Naive thymus-derived CD4-positive, alpha-beta T cell (primary cell): ENCODE measurements at places on chromosomes 4 and X. TPM values are rescaled to one million over a fixed set of nuclear protein-coding genes. Genes with fewer than 3 reads are reported as not detected.

- DNase-seq = peak; percentile 70
Measured at GRCh38 chr4:158670975-158671664, 567 bp downstream of the C4orf46 start.

GRCh38 chr4:79212311-79212710, 113.5 kb downstream of the NAA11 start:
- DNase-seq = no peak

DNA sequence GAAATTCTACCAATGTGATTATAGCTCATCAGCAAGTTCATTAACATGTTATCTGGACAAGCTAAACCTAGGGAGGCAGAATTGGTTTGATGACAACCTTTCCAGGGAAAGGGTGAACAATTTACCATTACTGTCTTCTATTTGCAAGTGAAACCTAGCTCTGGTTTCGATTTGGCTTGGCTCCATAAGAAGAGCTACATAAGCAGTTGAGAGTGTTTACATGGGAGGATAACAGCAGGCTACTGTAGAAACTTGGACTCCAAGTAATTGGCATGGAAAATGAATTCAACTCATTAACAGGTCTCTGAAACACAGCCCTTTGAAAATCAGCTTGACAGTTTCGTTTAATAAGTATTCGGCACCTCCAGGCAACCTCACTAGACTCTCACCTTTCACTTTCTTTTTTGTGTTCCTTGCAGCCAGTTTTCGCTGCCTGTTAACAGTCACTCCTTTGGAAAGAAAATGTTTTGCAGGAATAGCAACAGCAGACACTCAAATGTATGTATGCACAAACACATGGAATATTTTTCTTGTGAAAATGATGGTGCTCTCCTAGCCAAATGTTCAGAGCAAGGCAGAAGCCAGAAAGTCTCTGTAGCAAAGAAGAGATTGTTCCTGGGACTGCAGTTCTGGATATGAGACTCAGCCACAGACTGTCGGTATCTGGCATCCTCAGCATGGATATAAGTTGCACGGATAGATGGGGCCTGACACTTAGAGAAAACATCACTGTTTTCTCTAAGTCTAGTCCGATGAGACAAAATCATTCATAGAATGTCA, 27.5 kb downstream of the POU3F4 start:
- DNase-seq = no peak

DNA sequence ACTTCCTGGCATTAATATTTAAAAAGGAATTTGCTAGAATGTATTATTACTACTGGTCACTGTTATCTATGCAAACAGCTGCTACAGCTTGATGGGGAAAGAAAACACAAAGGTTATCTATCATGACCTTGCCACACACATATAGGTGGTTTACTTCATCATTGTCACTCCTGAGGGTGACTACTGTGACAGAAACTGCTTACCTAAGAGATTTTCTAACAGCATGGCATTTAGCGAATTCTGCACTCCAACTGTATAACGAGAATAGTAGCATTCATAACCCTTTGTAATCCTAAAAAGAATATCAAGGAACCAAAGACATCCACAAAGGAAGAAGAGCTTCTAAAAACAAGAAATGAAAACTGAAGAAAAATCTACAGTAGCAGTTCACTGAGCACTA, 74.6 kb upstream of the SPOCK3 start:
- DNase-seq = no peak

DNA sequence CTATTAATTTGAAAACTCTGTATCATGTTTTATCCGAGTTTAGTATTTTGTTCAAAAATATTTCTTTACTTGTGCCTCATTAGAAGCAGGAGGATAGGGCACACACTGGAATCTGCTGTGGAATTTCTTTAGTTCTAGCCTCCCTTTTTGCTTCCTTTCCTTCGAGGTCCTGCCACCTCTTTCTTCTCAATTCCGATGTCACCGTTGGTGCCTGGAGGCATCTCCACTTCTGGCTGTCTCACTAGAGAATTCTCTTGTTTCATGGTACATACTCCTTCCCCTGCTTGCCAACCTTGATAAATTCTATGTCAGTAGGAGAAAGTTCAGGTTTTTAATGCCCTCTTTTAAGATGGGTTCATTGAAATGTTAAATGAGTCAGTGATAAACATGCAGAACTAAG, 140.1 kb downstream of the ANK2 start:
- DNase-seq = no peak

GRCh38 chr4:137998666-137999429, 243.3 kb downstream of the SLC7A11 start:
- DNase-seq = no peak

DNA sequence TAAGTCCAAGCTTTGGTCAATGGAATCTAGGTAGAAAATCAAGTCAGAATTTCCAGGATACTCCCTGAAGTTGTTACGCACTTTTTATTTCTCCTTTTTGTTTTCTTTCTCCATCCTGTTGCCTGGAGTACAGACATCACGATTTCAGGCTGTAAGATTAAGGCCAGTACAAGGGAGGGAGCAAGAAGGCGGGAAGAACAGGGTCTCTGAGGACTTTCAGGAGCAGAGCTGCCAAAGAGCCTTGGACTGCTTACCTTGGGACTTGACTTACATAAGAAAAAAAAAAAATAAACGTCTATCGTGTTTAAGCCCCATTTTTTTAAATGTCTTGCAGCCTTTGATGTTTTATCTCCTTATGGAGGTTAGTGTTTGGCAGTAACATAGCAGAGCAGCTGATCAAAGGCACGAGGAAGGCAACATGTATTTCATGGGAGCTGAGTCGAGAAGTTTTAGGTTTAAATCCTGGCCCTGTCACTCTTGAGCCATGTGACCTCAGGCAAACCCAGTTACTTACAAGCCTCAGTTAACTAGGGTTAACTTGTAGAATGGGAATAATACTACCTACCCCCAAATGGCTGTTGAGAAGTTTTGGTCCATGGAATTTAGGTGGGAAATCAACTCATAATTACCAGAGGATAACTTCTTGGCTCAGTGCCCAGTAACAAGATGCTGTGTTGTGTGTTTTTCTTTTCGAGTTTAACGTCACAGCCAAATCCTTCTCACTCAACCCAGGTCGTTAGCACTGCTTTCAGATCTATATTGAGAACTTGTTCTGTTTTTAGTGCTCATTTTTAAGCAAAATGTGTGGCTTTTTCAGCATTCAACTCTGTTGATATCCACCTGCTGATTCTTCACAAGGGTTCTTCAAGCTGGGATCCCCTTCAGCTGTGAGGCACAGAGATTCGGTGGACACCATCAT, 106.8 kb downstream of the CLNK start:
- no peak for DNase-seq

DNA sequence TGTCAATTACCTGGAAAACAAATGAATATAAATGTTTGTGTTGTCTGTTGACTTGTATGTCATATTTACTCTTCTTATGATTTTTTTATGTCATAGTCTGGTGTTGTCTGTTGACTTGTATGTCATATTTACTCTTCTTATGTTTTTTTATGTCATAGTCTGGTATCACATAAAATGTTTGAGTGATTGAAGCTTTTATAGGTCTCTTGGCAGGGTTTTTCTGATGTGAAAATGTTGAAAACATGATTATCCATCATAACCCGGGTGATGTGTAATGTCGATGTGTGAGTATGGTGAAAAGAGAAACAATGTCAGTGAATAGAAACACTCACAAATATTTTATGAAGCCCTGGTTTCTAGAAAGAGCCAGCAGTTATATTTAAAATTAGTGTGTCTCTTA, 335.7 kb downstream of the BMPR1B start:
- no peak for DNase-seq

DNA sequence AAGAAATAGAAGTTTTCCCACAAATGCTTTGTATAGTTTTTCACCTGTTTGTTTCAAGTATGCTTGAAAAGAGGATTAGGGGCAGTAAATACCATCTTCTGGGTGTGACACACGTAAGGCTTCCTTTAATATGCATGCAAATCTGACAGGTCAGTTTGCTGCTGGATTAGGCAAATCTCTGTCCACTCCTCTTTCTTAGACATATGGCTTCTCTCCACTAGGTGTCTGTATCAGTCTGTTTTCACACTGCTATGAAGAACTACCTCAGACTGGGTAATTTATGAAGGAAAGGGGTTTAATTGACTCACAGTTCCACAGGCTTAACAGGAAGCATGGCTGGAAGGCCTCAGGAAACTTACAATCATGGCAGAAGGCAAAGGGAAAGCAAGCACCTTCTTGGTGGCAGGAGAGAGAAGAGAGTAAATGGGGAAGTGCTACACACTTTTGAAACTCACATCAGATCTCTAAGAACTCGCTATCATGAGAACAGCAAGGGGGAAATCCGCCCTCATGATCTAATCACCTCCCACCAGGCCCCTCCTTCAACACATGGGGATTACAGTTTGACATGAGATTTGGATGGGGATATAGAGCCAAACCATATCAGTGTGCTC, 66.9 kb downstream of the TAB3 start:
- DNase-seq = no peak

- no peak for DNase-seq
Measured at GRCh38 chr4:74420863-74421262, 24.1 kb upstream of the AREG start.

GRCh38 chrX:20271730-20272129, 5.0 kb upstream of the RPS6KA3 start:
- no peak for DNase-seq

- DNase-seq = no peak
Measured at GRCh38 chr4:11261066-11261850, 167.4 kb downstream of the HS3ST1 start.

GRCh38 chr4:3233391-3234071, 15.4 kb upstream of the MSANTD1 start:
- DNase-seq = no peak

GRCh38 chr4:142817442-142817841, 28.7 kb downstream of the INPP4B start:
- DNase-seq = peak; percentile 5

GRCh38 chr4:84389406-84389805, 109.7 kb downstream of the NKX6-1 start:
- no peak for DNase-seq

- no peak for DNase-seq
Measured at GRCh38 chr4:150038335-150039076, 39.7 kb upstream of the DCLK2 start.

Gene TLR1
- 22.1 TPM for polyA plus RNA-seq

Gene NEUROG2
- polyA plus RNA-seq = not detected

Gene F8A1
- 21.3 TPM for polyA plus RNA-seq

Gene MAOB
- not detected for polyA plus RNA-seq

Gene SMIM31
- not detected for polyA plus RNA-seq

Gene BST1
- 0.89 TPM for polyA plus RNA-seq

Gene CXCL11
- not detected for polyA plus RNA-seq

Gene ACE2
- polyA plus RNA-seq = not detected
